ENCODE measurements at places on chromosomes 16 and 17.

DNA sequence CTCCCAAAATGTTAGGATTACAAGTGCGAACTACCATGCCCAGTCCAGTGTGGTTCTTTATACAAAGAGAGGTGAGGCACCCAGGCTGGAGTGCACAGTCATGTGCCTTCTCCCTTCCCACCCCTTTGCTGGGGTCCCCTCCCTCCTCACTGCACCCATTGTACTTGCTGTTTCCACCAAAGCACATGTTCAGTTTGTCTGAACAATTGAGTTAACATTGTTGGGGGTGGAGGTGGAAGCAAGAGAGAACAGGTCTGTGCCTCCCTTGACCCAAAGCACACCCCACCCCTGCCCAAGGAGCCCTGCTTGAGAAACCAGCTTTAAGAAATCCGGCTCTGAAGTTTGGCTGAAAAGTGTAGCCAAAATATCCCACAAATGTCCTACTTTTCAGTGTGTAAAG is 142.3 kb upstream of the CDH5 start:
- DNase-seq = no peak

DNA sequence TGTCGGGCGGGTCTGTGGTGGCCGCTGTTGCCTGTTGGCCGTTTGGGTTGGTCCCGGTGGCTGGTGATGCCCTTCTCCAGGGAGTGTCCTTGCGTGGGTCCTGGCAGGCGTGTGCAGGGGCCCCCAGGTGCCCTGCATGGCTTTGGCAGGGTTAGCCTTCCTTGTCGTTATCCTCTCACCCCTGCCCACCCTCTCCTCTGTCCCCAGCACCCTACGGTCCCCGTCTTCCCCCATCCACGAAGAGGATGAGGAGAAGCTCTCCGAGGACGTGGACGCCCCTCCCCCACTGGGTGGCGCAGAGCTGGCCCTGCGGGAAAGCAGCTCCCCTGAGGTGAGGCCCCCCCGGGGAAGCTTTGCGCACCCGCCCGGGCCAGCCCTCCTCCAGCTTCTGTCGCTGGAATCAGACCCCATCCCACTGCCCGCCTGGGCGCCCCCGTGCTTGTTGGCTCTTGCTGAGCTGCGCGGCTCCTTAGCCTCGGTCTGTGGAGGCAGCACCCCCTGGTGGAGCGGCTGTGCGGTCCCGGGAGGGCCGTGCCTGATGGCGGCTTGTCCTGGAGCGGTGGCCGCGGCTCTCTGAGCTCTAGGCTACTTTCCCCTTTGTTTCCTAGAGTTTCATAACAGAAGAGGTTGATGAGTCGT is 10.6 kb upstream of the NUDT16L1 start:
- peak; percentile 48 for DNase-seq

GRCh38 chr17:15947271-15947670 is 2.3 kb downstream of the ADORA2B start:
- no peak for DNase-seq

DNA sequence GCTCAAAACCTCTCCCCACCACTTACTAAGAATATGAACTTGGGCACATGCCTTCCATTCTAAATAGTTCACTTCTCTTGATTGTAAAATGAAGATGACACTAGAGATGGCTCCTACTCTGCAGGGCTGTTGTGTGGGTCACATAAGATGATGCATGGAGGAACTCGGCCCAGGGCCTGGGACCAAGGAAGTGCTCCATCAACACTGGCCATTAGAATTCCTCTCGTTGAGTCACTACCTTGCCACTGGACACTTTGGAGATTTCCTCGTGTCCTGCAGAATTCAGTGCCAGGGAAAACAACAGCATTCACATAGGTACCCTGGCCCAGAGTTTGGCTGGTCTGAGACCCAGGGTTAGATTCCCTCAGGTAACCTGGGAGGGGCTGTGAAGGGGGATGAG is 18.6 kb downstream of the HNF1B start:
- no peak for DNase-seq

DNA sequence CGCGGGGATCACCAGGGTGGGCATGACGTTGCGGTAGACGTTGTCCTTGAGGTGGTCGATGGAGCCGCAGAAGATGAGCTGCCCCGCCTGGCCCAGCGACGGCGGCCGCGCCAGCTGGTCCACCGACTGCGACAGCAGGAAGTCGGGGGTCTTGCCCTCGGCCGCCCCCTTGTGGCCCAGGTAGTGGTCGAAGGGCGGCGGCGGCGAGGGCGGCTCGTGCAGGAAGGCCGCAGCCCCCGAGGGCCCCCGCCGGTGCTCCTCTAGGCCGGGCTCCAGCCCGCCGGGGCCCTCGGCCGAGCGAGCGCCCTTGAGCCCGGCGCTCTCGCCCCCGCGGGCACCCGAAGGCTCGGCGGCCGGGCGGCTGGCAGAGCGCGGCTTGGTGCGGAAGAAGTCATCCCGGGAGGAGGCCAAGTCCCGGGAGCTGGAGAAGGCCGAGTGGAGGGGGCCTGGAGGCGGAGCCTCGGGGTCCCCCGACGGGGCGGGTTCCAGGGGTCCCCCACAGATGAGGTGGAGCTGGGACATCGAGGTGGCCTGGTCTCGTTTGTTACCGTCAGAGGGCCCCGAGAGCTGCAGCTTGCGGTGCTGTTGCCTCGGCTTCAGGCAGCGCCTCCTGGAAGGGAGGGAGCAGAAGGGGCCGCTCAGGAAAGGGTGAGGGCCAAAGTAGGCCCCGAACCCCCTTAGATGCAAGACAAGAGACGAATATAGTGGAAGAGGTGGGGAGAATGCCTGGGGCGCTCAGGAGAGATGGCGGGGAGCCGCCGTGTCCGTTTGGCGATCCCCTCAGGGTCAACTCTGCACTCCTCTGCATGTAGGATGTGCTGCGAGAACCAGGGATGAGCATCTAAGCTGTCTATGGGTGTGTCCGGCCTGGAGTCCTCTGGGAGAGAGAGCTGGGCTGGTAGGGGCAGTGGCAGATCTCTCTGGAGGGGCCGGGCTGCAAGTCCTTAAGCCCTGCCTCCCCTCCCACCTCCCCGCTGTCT is 8.8 kb downstream of the FAM171A2 start:
- DNase-seq = peak; percentile 75

GRCh38 chr16:71954180-71954579 is 46.0 kb downstream of the PKD1L3 start:
- no peak for DNase-seq

DNA sequence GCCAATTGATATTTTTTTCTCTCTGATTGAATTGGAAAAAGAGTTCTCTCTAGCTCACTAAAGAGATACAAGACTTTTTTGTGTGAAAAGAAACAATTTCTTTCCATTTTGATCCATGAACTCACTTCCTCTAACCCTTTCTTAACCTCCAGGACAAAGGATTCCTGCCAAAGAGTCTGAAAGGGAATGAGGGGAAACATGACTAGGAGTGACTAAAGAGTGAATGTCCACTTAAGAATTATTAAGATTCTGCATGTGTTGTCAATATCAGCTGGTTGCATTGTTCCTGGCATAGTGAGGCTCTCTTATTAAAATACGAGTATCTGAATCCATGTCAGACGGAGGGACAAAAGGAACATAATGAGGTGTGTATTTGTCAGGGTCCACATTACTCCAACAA is 344.7 kb downstream of the GRIN2A start:
- no peak for DNase-seq

DNA sequence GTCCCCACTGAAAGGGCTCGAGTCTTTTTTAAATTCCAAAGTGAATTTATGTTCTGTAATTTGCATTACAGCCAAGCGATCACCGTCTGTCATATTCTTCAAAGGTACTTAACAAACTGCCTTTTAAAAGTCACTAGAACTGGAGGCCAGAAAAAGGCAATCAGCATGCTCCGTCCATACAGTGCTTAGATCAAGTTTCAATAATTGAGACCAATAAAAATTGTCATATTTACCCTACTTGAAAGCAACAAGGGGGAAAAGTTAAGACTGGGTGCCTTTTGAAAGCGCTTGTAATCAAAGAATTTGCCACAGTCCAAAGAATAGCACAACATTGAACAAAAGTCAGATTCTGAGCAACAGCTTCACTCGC is 9.0 kb upstream of the ZFHX3 start:
- DNase-seq = no peak

DNA sequence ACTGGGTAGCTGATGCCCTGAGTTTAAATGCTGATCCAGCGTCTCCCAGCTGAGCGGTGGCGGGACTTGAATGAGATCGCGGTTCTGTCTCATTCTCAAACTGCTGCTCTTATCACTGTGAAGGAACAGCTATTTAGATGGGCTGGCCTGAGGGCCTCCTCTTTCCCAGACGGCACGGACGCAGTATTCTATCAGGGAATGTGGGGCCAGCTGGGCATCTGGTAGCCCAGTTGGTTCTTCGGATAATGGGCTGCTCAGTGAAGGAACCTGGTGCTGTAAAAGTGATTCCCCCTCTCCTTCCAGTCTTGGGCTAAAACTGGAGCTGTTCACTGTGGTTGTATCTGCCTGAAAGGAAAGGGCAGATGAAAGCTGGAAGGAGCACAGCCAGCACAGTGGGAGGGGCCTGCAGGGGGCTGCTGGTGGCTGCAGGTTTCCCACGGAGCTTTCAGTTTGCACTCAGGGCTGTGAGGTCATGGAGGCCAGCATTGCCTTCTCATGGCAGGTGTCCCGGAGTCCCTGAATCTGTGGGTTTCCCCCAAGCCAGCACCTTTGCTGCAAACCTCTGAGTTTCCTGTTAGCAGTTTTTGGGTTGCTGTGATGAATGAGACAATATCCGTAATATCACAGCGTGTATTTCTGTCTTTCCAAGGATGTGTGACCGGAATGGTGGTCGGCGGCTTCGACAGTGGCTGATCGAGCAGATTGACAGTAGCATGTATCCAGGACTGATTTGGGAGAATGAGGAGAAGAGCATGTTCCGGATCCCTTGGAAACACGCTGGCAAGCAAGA is 3.6 kb downstream of the IRF8 start:
- DNase-seq = no peak

DNA sequence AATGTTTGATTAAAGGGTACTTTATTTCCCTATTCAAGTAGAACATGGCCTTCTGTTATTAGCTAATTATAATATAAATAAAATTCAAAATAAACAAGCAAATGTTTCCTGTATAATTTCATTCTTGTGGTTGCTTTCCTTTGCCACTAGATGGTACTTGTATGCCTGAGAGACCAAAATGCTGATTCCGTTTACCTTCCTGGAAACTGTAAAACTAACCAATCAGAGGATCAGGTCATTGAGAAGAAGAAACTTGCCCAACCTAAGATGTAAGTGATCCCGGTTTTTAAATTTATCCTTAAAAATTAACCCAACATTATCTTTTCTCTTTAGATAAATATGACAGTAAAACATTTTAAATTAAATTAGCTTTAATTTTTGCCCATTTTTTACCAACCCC is 8.1 kb upstream of the ABCA5 start:
- DNase-seq = no peak

- DNase-seq = no peak
These were observed 24.5 kb upstream of the SPPL2C start for GRCh38 chr17:45820052-45820780.

DNA sequence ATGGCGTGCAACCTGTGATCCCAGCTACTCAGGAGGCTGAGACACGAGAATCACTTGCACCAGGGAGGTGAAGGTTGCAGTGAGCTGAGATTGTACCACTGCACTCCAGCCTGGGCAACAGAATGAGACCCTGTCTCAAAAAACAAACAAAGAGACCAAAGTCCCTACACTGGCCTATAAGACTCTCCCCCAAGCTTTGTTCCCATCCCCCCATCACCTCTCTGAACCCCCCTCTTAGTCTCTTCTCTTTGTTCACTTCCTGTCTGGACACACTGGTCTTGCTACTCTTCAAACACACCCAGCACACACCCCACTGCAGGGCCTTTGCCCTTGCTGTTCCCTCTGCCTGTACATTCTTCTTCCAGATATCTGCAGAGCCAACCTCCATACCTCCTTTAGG is 7.8 kb upstream of the SCNN1B start:
- no peak for DNase-seq

- DNase-seq = no peak
These were observed 45.1 kb upstream of the ASIC2 start for GRCh38 chr17:33338242-33338641.

DNA sequence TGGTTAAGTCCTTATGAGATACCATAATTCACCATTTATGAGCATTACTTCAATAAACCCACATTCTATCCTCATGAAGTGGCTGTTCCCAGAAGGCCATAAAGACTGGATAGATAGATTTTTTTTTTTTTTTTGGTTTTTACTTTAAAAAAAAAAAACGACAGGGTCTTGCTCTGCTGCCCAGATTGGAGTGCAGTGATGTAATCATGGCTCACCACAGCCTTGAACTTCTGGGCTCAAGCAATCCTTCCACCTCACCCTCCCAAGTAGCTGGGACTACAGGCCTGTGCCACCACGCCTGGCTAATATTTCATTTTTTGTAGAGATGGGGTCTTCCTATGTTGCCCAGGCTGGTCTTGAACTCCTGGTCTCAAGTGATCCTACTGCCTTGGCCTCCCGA is 102.3 kb downstream of the XYLT1 start:
- no peak for DNase-seq

DNA sequence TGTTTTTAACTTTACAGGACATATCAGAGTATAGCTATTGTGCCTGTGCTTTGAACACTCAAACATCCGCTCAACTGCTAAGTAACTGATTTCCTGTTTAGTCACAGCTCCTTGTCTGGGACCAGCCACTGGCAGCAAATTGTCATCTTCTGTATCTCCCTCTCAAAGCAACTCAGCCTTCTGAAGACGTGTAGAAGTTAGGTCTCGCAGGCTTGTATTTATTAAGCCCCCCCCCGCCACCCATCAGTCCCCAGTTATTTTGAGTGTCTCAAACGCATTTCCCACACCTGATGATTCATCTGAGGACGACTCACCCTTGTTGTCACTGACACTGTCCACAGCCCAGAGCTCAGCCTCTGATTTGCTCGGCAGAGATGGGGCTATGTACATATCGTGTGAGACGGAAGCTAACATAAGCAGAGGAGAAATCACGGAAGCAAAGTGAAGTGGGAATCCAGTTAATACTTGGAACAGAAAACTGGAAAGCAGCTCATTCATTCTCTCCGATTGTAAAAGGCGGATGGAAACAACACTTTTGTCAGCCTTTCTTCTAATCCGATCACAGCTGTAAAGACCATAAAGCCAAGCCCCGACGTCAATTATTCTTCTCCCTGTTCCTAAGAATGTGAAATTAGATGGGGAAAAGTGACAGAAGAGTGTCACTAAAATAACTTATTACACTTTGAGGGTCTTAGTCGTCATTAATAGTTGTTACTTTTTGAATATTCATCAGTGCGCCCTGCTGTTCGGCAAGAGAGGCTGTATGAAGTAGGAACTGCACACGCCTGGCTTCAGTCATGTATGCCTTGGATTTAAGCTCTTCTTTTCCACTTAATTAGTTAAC is 64.2 kb downstream of the PITPNC1 start:
- no peak for DNase-seq

- no peak for DNase-seq
These were observed 26.0 kb downstream of the TRIM25 start for GRCh38 chr17:56887552-56888467.

- no peak for DNase-seq
These were observed 1.9 kb downstream of the MYL11 start for GRCh38 chr16:30376461-30376902.
